ENCODE measurements at places on chromosomes 7 and 10.
A peak's percentile ranks its signal among the peaks of the same experiment; 100 is the strongest.

DNA sequence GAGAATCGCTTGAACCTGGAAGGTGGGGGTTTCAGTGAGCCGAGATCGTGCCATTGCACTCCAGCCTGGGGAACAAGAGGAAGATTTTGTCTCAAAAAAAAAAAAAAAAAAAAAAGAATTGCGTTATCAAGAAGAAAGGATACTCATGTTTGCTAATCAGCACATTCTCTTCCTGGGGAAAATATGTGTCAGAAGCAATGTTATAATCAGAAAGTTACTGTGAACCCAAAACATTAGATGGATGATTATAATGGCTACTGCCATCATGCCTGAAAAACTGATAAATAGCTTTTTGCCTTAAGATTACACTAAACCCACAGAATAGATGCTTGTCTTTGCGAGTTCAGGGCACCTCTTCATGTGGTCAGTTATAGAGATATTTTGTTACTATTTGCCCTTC, 24.3 kb upstream of the GNAI1 start:
- no peak for DNase-seq

GRCh38 chr10:133131053-133131452, 29.0 kb upstream of the KNDC1 start:
- DNase-seq, result no peak

DNA sequence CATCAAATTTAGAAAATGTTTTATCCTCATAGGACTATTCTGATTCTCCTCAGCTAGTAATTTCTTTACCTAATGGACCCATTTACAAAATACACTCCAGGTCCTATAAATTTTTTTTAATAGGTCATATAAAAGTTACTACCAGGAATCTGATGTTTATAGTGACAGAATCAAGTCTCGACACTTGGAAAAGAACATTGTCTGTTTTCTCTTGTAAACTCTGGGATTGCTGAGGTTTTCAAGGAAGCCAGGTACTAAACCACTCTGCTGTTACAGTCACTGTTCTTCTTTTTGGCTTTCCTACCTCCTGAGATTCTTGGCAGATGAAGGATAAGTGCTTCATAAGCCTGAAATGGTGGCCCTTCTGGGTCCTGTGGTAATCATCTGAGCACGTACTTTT, 493.1 kb downstream of the AUTS2 start:
- DNase-seq, result no peak

- no peak for DNase-seq
Observed at GRCh38 chr10:97184971-97185325, 811 bp downstream of the SLIT1 start.

GRCh38 chr7:29639386-29639785, 75.8 kb downstream of the PRR15 start:
- DNase-seq, result no peak

DNA sequence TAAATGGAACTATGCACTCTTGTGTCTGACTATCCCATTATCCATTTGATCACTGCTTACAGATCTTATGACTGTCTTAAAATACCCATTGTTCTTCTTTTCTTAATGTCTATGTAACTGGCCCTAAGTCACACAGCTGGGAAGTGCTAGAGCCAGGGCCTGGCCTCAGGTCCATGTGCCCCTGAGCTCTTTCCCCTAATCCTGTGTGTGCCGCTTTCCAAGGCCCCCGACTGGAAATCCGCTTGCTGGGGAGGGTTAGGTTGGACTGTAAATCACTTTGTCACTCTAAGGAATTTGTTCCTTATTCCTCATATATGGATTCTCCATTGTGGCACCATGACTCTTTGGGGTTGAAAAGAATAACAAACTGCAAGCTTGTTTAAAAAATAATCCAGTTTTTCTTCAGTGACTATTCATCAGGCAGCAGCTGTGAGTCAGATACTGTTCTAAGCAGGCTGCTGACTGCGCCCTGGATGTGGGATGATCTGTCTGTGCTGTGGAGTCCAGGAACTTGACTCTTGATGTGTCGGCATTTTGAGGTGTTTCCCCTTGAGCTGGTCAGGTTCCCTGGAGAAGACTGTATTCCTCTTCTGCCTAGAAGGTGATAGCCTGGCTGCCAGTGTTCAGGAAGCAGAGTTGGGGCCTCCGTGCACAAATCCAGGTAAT, 236.3 kb downstream of the SDK1 start:
- DNase-seq, result no peak

DNA sequence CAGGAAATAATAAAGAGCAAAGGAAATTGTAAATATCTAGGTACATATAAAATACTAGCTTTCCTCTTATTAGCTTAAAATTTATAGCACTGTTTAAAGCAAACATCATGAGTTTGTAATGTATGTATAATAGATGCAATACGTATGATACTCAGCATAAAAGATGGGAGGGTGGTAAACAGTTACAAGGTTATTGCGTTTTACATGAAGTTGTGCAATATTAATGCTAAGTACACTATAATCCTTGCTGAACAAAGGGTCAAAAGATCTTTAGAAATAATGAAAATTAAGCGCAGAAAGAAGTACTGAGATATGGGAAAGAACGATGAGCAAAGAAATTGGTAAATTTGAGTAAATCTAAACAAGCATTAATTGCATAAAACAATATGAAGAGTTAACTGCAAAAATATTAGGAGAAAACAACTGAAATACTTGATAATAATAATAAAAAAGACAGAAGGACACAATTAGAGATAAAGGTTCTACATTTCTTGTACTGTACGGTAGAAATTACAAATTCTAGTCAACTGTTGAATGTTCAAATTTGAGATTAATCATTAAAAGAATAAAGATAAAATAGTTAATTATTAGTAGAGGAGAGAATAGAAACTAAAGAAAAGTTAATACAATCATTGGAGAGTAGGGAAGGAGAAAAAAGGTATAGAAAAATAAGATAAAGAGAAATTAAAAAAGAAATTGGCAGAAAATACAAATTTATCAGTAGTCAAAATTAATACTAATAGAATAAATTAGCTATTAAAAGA, 17.9 kb downstream of the C10orf67 start:
- DNase-seq, result no peak

DNA sequence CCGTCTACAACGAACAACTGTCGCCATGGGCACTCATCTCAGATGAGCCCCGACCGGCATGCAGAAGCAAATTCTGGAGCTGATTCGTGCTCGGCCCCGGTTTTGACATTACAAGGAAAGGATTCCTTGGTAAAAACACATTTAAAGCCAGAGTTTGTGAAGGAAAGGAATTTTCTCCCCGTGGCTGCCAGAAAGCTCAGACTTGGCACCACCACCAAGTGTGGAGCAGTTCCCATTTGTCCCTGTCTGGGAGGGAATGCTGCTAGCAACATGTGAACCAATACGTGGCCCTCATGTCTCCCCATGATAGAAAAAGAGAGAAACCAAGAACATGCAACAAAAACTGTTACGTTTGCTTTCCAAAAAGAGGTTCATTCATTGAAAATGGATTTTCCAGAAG, 55.2 kb upstream of the DDC start:
- DNase-seq, result no peak

GRCh38 chr10:28684986-28685580, 7.8 kb downstream of the BAMBI start:
- DNase-seq, result no peak

DNA sequence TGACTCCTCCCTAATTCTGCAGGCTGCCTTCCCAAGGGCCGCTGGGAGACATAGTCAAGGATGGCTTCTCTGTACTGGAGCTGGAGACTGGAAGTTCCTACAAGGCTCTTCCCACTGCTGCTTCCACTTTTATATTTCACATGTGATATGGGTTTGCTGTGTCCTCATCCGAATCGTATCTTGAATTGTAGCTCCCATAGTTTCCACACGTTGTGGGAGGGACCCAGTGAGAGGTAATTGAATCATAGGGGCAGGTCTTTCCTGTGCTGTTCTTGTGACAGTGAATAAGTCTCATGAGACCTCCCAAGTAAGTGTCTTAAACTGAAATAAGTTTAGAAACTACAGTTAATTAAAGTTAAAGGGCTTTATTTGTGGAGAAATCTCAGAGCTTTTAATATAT, 47.0 kb upstream of the BICC1 start:
- no peak for DNase-seq

GRCh38 chr10:48937796-48938195, 1.8 kb downstream of the LRRC18 start:
- DNase-seq, result no peak

- no peak for DNase-seq
Observed at GRCh38 chr10:133311570-133311969, 2.9 kb downstream of the ZNF511 start.

GRCh38 chr7:128924707-128925588, 12.8 kb upstream of the IRF5 start:
- DNase-seq, result no peak

DNA sequence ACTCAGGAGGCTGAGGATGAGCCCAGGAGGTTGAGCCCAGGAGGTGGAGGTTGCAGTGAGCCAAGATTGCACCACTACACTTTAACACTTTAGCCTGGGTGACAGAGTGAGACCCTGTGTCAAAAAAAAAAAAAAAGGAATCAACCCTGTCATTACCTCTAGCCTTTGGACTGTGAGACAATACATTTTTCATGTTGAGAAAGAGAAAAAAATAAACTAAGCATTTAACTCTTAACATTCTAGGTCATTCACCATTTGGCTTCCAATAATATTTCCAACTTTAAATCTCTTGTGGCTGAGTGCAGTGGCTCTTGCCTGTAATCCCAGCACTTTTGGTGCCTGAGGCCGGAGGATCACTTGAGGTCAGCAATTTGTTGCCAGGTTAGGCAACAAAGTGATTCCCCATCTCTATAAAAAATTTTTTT, 41.9 kb upstream of the TPST1 start:
- DNase-seq, result no peak

DNA sequence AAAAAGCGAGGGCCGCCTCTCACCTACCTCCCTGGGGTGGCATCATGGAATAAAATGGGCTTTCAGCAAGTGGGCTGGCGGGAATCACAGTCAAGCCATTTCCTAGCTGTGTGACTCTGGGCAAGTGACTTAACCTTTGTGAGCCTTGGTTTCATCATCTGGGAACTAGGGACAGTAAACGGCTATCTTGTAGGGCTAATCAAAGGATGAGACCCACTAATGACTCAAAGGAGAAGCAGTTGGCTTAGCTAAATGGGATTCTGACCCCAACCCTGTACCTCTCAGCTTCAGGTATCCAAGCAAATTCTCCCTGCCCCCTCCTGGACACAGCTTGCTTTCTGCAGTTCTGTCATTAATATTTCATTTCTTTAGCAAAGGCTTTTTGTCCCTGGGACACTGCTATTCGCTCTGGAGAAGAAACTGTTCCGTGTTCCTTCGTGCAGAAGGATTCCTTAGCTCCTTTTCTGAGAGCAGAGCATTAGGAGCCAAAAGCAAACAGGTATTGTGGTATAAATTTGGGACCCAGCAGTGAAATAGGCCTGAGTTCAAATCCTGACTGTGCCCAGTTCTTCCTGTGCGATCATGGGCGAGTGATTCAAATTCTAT, 25.9 kb downstream of the TRIM8 start:
- no peak for DNase-seq

- peak; percentile 52 for DNase-seq
Observed at GRCh38 chr10:70758757-70759514, 26.2 kb downstream of the TBATA start.

DNA sequence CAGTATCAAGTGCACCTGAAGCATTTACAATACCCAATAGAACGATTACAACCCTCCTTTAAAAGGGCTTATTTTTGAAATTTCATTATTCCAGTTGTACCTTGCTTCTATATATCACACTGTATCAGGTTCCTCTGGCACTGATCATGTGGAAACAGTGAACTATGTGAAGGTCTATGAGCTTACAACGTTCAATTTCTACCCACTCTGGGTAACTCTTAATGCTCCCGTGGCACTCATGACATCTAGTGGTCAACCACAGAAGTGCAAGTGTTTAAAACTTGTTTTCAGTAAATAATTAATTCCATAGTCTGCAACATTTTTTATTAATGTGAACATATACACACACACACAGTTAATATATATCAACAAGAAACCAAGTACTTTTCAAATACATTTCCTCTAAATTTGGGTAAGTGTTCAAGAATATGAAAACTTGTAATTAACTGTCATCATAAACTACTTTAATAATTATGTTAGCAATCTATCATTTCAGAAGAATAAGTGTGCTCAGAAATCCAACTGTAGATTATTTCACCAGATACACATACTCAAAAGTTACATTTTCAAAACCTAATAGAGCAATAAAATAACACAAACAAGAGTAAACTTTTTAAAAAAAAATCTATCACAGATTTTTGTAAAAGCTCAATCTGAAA, 61.0 kb downstream of the MPP7 start:
- no peak for DNase-seq

DNA sequence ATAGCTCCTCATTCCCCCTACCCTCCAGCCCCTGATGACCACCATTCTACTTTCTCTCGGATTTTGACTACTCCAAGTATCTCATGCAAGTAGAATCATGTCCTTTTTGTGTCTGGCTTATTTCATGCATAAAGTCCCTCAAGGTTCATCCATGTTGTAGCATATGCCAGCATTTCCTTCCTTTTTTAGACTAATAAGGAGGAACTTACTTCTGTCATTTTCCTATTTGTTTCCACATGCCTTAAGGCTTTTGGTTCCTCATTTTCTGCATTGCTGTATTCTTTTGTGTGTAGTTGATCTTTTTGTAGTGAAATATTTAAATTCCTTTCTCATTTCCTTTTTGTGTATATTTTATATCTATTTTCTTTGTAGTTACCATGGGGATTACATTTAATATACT, 376.9 kb downstream of the CALN1 start:
- no peak for DNase-seq

DNA sequence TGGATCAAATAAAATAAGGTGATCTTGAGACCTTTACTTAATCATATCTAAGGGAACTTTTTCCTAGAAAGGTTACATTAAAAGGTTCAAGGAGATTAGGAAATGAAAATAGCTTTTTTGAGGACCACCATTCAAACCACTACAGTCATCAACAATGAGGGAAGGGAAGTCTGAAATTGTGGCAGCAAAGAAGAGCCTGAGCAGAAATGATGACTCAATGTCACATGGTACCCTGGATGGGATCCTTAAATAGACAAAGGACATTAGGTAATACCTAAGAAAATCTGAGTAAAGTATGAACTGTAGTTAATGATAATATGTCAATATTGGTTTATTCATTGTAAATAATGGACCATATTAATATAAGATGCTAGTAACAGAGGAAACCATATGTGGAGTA, 236.0 kb downstream of the SEMA3D start:
- no peak for DNase-seq

- DNase-seq, result no peak
Observed at GRCh38 chr7:27478084-27478483, 184.6 kb downstream of the HIBADH start.

DNA sequence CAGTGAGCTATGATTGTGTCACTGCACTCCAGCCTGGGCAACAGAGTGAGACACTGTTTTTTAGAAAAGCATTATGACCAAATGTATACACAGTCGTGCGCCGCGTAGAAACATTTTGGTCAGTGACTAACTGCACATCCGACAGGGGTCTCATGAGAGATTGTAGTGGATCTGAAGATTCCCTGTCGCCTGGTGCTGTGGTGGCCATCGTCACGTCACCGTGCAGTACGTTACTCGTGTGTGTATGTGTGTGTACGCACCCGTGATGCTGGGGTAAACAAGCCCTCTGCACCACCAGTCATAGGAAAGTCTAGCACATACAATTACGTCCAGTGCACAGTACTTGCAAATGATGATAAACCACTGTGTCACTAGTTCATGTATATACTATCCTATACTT, 109.4 kb downstream of the ELFN1 start:
- DNase-seq, result no peak

Measured in 8988T (cell line).